ENCODE measurements at places on chromosomes 16 and 17.

GRCh38 chr17:17153071-17153470, 53.1 kb downstream of the PLD6 start:
- DNase-seq = no peak

DNA sequence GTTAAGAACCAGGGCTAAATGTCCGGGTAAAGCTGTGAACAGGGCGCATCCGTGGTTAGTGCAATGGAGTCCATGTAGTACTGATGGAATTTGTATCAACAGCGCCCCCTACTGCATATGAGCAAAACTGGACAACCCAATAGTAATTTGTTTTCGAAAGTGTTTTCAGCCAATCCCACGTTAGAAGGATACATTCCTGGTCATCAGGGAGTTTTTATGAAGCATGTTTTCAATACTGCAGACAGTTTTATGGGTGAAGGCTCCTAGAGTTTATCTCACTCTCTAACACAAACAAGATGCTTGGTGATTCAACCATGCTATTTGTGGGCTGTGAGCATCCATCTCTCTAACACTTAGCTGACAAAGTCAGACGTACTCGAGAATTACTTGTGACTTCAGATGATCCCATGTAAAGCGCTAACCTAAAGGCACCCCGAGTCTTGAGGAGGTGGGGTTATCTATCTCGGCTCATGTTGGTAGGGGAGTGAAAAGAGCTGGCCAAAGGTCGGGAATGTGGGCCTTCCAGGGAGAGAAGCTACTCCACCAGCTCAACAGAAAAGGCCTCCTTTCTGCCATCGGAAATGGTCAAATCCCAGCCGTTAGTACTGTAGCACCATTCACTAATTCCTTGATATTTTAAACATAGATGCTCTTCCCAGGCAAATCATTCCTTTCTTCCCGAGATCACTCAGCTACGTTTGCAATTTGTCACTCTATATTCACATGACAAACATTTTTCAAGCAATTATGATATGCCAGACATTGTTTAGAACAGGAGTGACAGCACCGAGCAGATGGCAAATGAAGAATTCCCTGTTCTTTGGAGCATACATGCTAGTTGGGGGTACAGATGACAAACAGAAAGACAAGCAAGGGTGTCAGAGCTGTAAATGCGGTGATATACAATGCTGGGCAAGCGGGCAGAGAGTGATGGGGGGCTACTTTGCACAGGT, 46.9 kb upstream of the HNF1B start:
- no peak for DNase-seq

GRCh38 chr17:45681706-45682105, 102.4 kb upstream of the CRHR1 start:
- no peak for DNase-seq

DNA sequence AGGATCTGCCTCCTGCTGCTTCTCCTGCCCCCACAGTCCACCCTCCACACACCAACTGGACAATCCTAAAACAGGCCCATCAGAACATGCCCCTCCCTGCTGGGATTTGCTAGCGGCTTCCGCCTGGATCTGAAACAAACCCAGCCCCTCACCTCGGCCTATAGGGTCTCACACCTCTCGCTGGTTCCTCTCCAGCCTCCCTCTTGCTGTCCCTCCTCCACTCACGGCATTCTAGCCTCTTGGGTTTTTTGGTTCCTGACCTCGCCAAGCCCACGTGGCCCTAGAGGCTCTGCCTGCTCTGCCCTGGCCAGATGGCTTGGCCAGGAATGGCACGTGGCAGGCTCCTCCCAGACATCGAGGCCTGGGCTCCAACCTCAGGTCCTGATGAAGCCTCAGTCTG, 15.7 kb upstream of the MTSS2 start:
- DNase-seq = no peak

GRCh38 chr17:64057701-64058263, 37.3 kb upstream of the ICAM2 start:
- no peak for DNase-seq

GRCh38 chr16:19698480-19699465, 19.3 kb downstream of the KNOP1 start:
- no peak for DNase-seq

- DNase-seq = no peak
These were observed 24.1 kb downstream of the ANKFN1 start for GRCh38 chr17:56177361-56177760.

GRCh38 chr17:57471868-57472368, 215.6 kb downstream of the MSI2 start:
- DNase-seq = no peak

DNA sequence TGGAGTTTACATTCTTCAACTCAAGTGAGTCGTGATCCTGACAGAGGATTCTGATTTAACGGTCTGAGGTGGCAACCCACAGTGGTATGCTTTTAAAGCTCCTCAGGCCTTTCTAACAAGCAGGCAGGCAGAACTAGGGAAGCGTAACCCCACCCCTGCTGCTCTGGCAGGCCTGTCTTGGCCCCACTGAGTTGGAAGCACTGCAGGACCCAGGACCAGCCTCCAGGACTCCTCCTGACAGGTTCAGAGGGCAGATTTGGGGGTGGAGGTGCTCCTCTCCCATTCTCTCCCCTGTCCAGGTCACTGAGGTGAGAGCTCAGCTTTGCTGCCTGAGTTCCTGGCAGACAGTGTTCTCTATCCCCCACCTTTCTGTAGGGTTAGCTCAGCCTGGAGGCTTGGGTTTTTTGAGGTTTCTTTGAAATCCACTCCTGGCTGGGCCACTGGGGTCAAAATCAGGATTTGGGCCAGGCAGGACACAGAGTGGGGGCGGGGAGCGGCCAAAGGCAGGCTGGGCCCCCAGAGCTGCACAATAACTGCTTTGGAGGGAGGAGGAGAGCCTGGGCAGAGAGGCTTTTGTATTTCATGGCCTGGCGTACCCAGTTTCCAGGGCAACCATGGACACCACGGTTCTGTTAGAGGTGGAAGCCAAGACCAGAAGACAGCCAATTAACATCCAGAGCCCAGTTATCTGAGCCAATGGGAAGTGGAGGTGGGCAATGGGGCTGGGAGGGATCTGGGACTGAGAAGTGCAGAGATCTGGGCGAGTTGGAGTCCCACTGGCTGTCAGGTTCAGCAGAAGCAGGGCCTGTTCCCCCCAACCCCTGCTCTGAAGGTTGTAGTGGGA, 9.5 kb downstream of the MRPL27 start:
- DNase-seq = peak; percentile 87

- DNase-seq = no peak
These were observed 7.9 kb downstream of the SMCR8 start for GRCh38 chr17:18323007-18323406.

DNA sequence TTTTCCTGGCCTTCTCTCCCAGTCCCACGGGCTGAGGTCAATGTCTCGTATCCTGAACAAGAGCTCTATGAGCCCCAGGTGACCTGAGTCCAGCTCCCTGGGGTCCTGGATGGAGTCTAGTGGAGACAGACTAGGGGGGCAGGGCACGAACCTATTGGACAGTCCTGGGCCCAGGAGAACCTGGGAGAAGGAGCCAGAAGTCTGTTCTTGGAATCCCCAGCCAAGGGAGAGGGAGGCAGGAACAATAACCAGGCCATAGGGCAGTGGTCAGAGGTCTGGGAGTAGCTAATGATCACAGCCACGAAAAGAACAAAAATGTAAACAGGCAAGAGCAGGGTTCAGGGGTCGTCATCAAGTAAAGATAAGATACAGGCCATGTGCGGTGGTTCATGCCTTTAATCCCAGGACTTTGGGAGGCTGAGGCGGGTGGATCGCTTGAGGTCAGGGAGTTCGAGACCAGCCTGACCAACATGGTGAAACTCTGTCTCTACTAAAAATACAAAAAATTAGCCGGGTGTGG, 60.8 kb downstream of the COPRS start:
- DNase-seq = no peak

GRCh38 chr16:20675488-20676267, 21.8 kb downstream of the ACSM1 start:
- no peak for DNase-seq

- DNase-seq = no peak
These were observed 1.7 kb downstream of the PER1 start for GRCh38 chr17:8150194-8151119.

GRCh38 chr16:35308674-35309073, 1849.3 kb downstream of the TP53TG3F start:
- no peak for DNase-seq

- no peak for DNase-seq
These were observed 408.7 kb downstream of the SLC39A11 start for GRCh38 chr17:72683506-72684404.

GRCh38 chr17:75153780-75154194, 525 bp downstream of the JPT1 start:
- no peak for DNase-seq

DNA sequence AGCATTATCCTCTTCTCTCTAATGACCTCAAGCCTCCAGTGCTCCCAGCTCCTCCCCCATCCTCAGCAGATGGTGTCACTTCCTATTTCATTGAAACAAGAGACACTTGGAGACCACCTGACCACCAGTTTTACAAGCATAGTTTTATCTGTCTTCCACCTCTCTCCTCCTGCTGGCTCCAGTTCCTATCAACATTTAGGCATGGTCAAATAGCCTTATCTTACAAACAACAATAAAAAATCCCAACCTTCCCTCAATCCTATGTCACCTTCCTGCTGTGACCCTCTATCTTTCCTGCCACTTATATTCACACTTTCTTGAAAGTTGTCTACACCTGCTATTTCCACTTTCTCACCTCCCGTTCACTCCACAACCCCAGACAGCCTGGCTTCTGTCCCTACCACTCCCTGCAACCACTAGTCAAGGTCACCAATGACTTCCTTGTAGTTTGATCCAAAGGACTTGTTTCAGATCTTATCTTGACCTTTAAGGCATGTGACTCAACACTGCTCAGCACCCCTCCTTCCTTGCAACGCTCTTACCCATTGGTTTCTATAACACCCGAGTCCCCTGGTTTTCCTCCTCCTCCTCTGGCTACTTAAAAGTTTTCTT, 4.3 kb upstream of the NTN1 start:
- DNase-seq = no peak

DNA sequence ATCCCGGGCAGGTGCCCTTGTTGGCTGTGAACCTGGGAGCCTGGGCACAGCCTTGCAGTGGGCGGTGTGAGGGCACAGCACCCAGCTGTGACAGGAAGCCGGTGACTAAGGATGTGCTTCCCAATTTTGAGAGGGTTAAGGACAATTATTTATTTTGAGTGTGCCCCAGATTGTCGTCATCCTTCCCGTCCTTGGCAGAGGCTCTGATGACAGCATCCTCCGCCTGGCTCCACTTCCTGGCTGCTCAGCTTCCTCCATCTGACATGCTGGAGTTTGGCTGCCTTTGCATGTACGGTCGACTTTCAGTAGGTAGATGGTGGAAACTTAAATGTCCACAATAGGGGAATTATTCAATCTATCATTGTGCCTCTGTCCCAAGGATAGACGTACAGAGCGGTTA, 282.4 kb upstream of the EEF2KMT start:
- no peak for DNase-seq

DNA sequence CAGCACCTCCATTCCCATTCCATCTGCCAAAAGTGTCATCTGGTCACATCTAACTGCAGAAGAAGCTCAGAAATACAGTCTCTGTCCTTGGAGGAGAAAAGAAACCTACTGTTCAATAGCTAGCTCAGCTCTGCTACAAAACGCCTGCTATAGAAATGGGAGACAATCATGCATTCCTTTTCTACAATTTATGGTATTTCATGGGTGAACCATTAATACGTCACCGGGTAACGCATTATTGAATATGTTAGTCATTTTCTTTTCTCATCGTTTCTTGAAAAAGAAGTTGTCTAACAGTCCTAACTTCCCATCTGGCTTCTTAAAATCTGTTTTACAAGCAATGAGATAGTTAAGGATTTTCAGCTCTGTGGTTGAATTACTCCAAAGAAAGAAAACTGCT, 496.7 kb upstream of the RBFOX1 start:
- no peak for DNase-seq

DNA sequence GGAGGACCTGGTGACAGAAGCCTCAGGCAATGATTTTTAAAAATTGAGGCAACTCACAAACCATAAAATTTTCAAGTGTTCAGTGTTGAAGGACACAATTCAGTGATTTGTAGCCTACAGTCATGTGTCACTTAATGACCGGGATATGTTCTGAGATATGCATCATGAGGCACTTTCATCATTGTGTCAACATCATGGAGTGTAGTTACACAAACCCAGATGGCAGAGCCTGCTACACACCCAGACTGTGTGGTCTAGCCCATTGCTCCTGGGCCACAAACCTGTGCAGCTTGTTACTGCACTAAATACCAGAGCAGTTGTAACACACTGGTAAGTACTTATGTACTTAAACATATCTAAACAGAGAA, 1.6 kb downstream of the PRSS41 start:
- no peak for DNase-seq

DNA sequence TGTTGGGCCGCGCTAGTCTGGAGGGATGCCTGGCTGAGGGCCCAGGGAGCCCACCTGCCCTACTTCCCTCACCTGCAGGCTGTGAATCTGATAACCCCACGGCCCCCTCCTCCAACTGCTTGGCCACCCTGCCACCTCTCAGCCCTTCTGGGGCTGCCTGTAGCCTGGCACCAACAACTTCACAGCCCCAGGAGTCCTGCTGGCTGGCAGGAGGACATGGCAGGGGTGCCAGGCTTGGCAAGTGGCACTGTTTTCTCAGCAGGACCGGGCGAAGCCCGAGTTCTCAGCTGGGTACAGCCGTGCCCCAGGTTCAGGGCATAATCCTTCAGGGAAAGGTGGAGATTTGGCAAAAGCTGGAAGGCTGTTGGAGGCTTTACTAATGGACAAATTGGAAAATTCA, 129.6 kb downstream of the CMIP start:
- no peak for DNase-seq

DNA sequence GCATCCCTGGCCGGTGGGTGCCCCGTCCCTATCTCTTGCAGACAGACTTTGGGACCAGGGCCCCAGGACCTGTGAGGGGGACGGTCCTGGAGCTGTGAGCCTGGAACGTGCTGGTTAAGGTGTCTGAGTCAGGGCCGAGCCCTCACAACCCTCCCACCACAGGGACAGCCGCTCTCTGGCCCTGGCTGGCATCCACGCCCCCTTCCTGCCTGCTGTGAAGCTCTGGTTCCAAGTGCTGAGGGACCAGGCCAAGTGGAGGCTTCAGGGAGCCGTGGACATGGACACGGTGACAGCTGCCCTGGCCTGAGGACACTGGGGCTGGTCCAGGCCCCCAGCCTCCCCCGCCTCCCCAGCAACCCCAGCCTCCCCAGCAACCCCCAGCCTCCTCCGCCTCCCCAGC, 6.6 kb downstream of the TSR3 start:
- DNase-seq = no peak

DNA sequence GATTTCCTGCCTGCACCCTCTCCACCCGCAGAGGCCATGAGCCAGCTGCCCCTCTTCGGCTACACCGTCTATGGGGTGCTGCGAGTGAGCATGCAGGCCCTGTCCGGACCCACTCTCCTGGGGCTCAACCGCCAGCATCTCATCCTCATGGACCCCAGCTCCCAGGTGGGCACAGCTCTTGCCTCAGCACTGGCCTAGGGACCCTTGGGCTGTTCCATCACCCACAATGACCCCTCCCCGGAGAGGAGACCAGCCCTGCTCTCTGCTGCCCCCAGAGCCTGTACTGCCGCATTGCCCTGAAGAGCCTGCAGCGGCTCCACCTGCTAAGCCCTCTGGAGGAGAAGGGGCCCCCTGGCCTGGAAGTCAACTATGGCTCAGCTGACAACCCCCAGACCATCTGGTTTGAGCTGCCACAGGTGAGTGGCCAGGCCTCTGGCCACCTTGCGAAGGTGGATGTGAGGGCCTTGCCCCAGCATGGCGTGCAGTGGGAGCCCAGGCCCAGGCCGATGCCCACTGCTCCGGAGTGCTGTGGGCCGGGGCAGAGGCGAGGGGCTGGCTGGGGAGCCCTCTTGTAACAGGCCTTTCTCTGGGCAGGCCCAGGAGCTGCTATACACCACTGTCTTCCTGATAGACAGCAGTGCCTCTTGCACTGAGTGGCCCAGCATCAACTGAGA, 7.3 kb upstream of the SMIM5 start:
- no peak for DNase-seq

GRCh38 chr17:5896215-5896614, 174.0 kb upstream of the WSCD1 start:
- no peak for DNase-seq

Measured in globus pallidus (tissue), 1 donor.